ENCODE measurements at places on chromosomes 12 and 14.

DNA sequence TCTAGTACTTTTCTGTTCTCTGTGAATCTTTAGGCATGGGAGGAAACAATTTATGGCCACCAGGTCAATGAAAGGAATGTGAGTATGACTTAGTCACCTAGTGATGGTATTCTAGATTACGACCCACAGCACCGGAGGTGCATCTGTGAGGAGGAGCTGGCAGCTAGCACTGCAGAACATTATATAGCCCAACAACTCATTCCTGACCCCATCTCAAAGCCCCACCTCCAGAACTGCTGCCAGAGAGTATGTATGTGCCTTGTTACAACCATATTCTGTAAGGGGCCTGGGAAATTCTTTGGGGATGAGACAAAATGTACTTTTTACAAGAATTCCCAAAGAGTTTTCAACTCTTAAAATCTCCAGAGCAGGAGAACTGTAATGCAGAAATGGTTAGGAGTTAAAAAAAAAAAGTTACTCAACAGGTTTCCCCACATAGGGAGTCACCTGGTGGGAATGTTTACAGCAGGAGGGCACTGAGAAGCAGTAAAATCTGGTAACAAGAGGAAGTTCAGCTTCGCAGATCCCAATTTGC, 34.9 kb upstream of the CERS5 start:
- DNase-seq, result no peak
- H3K4me3 ChIP-seq, result no peak overlapping the region
- H3K36me3 ChIP-seq, result peaks cover 40% of the 10 kb centered on the region
- H3K27me3 ChIP-seq, result no peaks in the 10 kb centered on the region

DNA sequence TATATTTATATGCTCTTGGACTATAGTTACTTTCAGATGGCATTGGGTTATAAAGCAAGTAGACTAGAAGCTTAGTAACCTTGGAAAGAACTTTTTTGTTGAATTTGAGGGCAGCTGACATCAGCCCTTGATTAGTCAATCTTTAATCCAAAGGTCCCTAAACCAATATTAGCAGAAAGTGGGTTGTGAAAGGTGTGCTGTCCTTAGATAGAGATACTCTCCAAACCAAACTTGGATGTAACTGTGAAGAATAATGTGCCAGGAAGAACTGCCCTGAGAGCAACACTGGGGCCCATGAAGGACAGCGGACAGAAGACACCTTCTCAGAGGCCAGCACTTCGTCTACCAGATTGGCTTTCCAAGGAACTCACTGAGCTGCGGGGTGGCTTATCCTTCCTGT, 10.6 kb downstream of the CD163 start:
- H3K4me1 ChIP-seq, result no peaks in the 10 kb centered on the region
- no peak overlapping the region for H3K27ac ChIP-seq
- DNase-seq, result no peak
- H3K27me3 ChIP-seq, result peaks cover 9% of the 10 kb centered on the region
- no peak overlapping the region for H3K4me3 ChIP-seq

DNA sequence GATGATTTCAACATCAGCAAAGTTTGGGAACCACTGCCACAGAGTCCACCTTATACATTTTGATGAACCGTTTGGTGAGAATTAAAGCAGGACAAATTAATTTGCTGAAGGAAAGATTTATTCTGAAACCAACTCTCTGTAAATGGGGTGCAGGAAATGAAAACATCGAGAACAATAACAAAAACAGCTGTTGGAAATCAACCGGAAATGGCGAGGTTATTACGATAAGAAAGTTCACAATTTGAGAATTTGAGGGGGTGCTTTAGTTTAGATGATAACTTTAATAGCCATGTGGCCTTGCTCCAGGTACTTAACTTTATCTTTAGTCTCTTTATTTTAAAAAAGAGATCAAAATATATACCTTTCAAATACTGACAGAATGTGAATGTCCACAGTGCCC, 56.7 kb downstream of the KCNJ8 start:
- no peak overlapping the region for H3K27ac ChIP-seq
- peaks cover 10% of the 10 kb centered on the region for H3K27me3 ChIP-seq
- H3K4me1 ChIP-seq, result no peaks in the 10 kb centered on the region
- H3K36me3 ChIP-seq, result no peaks in the 10 kb centered on the region

DNA sequence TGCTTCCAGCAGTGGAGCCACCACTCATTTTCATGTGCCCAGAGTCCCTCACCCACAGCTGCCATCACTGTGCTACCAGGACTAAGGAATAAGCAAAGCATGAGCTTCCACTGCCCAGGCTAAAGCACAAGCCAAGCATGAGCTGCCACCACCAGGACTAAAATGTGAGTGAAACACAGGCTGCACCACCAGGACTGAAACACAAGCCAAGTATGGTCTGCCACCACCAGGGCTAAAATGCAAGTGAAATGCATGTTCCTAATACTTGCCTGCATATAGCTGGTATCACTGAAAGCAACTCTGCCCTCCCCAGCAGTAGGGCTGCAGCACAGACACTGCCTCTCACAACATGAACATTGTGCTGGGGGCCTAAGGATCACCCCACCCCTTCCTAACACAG, 30.0 kb downstream of the CEP83 start:
- H3K36me3 ChIP-seq, result peaks cover 46% of the 10 kb centered on the region
- DNase-seq, result no peak
- H3K4me3 ChIP-seq, result no peak overlapping the region

DNA sequence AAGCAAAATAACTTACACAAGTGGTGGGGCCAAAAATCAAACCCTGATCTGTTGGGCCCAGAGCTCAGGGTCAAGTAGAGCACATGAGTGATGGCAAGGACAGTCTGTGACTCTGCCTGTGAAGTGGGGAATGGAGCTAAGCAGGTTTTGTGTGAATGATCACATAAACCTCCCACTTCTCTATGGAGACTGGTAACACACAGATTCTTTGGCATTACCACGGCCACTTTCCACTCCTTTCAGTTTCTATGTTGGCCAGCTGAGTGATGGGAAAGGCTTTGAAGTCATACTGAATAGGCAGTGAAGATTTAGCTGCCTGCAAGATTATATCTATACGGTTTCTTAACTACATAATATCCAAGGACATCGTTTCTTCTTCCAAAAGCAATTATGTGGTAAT, 97.9 kb downstream of the ARMH4 start:
- H3K27ac ChIP-seq, result no peak overlapping the region
- DNase-seq, result no peak
- no peaks in the 10 kb centered on the region for H3K4me1 ChIP-seq
- no peak overlapping the region for H3K4me3 ChIP-seq
- H3K36me3 ChIP-seq, result no peaks in the 10 kb centered on the region

All from activated naive CD8-positive, alpha-beta T cell treated with anti-CD3 and anti-CD28 coated beads, Interleukin-2, amount 50 U/mL, for 24 hours (primary cell).